ENCODE measurements at places on chromosomes 4 and X. TPM values are rescaled to one million over a fixed set of nuclear protein-coding genes. Genes with fewer than 3 reads are reported as not detected.

The GLOD5 gene
- polyA plus RNA-seq, result 0.57 TPM

DNA sequence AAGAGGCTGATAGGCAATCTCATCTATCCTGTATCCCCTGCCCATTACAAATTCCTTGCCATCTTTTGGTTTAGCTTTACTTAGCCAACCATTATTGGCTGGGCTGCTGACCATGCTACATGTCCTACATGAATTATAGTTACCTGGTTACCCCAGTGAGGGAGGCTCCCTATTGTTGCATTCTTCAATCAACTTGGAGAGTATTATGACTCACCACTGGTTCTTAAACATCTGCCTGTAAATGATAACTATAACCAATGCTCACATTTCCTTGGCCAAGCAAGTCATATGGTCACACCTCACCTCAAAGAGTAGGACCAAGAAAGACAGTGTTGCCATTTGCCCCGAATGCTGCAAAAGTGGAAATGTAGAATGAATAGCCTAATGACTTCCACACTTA lies 297.6 kb downstream of the IL15 start:
- DNase-seq, result no peak

DNA sequence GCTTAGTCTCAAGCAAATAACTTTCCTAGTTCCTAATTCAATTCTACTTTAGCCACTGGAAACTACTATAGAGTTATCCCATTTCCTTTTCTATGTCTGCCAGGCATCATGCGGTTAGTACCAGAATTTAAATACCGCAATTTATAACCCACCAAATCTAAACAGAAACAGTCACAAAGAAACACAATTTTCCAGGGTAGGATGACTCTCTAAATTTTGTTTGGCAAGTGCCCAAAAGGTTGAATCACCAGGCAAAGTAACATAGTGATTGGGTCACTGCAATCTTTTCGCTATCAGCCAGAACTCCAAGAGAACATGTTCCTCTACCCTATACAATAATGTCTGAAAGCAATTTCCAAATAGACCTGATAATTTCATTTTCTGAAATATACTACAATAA lies 240.2 kb upstream of the GRIA3 start:
- DNase-seq, result no peak

The ADH4 gene
- polyA plus RNA-seq, result not detected

DNA sequence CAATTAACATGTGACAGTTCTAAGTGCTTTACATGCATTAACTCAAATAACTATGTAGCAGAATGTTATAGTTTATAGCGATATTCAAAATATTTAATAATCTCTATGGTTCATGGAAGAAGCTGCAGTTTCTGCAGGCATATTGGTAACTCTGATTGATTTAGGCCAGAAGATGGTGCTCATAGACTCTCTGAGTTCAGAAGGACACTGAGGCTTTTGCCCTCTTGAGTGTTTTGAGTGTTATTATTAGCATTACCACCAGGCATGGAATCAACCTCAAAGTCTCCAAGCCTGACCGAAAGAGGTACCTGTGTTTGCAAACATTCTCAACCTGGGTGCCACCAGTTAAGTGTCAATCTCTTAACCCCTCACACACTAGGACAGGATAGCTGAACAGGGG lies 792.3 kb upstream of the PCDH7 start:
- no peak for DNase-seq

- DNase-seq, result no peak
These were observed 595.0 kb downstream of the GLUD2 start for GRCh38 chrX:121642415-121642814.

- no peak for DNase-seq
These were observed 3.5 kb downstream of the MTNR1A start for GRCh38 chr4:186551849-186552248.

Measured in pancreas (tissue), 10 donors.